ENCODE measurements at places on chromosomes 1 and 21.

DNA sequence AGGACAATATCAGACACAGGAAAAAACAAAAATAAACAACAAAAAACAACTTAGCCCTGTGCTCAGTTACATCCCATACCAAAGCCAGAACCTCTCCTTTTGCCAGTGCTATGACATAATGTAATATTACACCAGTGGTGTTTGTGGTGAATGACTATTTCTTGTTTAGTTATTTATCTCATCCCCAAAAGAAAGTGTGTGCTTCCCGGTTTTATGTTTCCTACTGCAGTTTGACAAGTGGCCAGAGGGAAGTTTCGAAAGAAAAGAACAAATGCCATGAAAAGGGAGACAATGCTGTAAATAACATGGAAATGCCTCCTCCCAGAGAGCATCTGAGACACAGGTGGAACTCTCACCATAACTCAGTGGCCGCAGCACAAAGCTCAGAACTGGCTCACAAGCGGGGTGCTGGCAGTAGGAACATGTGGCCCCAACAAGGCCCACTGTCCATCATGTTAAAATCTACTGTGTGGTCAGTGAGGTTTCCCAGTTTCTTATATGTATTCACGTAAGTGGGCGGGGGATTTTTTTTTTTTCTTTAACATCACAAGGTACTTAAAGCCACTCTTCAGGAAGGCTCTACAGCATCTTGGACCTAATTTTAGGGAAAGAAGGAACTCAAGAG, 158.2 kb downstream of the BARHL2 start:
- no peak for DNase-seq

DNA sequence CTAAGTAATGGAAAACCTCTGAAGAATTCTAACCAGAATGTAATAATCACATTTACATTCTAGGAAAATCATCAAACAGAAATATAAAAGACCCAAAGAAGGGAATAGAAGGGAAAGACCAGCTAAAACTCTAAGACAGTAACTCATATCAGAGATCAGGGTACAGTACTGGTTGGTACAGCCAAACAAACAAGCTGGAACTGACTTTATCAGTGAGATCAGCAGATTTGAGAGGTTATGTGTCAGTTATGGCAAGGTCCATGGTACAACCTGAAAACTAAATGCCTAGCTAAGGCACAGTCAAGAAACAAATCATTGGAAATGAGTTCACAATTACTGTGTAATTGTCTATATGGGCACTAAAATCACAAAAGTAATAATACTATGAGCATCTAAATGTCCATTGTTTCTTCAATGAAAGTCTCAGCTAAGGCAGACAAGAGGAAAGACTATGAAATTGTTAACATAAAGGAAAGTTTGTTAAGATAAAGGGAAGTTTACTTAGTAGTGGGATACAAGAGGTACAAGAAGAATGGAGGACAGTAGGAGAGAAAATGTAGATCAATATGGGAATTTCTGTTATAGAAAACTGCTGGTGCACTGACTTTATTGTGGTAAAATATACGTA, 75.8 kb downstream of the TRIM33 start:
- DNase-seq: no peak

- DNase-seq: peak; percentile 77
Measured at GRCh38 chr1:29344336-29344735, 108.0 kb downstream of the PTPRU start.

DNA sequence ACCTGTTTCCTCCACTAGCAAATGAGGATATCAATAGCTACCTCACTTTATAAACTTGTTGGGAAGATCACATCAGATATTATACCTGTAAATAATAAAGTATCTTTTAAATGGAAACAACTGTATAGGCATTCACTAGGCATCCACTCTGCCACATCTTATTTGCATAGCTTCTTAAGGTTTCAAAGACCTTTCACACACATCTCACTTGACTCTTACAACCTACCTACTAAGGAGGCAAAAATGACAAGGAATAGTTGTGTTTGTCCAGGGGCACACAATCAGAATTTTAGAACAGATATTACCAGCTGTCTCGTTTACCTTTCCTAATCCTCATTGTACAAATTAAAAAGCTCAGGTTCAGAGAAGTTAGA, 51.5 kb downstream of the VANGL2 start:
- no peak for DNase-seq

DNA sequence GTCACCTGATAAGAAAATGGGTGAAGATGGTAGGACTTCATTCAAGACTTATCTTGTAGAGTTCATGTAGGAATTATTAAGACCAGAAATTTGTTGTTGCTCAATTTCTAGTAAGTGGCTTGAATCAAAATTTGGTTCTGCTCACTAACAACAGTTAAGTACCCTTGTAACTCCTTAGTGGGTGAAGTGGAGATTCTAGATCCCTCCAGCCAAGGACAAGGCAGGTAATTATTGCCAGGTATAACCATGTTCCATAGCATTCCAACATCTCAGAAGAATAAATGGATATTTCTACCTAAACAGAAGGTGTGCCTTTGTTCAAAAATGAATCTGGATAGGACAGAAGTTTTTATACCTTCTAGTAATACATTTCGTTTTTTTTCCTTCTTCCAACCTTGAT, 282.3 kb downstream of the DUSP10 start:
- no peak for DNase-seq

- DNase-seq: no peak
Measured at GRCh38 chr1:248000169-248000568, 13.3 kb upstream of the OR2L5 start.

DNA sequence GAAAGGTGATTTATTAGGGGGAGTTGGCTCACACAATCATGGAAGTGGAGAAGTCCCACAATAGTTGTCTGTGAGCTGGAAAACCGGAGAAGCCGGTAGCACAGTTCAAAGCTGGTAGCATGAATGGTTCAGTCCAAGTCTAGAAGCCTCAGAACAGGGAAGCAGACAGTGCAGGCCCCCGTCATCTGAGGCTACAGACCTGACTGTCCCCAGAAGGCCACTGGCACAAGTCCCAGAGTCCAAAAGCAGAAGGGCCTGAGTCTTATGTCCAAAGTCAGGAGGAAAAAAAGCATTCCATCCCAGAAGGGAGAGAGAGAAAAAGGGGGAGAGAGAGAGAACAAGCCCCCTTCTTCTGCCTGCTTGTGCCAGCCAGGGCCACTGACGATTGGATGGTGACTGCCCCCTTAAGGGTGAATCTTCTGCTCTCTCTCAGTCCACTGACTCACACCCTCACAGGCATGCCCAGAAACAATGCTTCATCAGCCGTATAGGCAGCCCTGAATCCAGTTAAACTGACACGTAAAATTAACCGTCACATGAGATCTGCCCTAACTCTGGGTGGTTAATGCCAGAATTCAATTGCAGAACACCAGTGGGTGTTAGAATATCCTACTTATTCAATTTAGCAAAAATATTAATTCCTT, 49.3 kb upstream of the POU2F1 start:
- DNase-seq: no peak

DNA sequence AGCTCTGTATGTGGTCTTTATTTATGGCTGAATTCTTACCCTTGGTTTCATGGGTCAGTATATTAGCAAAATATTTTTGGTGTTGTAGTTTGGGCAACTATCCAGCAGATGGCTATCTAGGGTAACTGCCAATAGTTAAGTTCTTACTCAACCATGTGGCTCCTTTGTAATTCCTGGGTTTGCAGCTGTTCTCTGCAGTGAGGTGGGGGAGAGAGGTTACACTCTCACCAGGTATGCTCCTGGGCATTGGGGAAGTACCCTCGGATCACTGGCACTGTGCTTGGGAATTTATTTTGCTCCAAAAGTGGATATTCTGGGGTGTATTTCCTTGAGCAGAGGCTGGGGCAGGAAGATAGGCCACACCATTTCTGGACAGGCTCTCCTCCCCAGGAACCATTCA, 436.7 kb upstream of the TMPRSS15 start:
- peak; percentile 63 for DNase-seq

DNA sequence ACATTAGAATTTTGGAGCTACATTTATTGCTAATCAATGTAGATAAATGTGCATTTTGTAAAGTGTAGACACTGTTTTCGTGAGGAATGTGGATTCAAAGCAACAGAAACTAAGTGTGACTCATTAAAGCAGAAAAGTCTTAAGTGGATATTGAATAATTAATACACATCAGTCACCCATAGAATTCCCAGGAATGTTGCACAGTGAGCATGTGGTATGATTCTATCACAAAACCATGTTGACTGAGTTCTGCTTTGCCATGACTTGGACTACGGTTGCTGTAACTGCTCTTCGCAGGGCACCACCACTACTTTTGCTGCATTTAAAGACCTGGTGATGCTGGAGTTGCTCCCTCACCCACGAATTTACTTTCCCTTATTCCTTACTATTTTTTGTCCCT, 471.8 kb downstream of the KCNT2 start:
- DNase-seq: no peak

DNA sequence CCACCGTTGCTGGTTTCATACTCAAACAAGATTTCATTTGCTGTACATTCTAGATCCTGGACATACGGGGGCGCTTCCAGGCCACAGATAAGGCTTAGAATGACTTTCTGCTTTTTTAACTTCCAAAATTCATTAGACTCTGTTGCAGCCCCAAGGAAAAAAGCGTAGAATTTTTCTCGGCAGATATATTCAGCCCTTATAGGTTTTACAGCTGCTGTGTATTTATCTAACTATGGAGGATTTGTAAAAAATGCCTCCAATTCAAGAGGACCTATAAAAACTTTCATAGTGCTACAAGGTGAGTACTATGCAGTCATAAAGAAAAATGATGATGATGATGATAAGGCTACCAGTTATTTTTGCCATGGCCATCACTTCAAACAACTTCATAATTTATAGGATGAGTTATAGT, 51.6 kb downstream of the SLC30A10 start:
- peak; percentile 11 for DNase-seq

DNA sequence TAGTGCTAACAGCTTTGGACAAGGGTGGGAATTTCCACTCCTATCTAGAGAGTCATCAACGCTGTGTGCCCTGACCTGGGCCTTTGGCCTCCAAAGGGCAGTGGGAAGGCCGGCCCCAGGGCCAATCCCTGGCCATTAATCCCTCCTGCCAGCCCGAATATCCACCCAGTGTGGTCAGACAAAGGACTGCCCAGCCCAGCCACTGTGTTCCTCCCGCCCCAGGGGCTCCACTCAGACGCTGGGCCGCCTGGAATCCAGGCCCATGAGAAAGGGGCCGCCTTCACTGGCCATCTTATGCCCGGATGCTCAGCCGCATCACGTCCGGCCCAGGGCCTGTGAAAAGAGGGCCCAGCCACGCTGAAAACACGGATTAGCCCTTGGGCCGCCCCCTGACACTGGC, 3.6 kb upstream of the FOXE3 start:
- no peak for DNase-seq

- DNase-seq: no peak
Measured at GRCh38 chr1:173758980-173759379, 44.2 kb downstream of the KLHL20 start.

DNA sequence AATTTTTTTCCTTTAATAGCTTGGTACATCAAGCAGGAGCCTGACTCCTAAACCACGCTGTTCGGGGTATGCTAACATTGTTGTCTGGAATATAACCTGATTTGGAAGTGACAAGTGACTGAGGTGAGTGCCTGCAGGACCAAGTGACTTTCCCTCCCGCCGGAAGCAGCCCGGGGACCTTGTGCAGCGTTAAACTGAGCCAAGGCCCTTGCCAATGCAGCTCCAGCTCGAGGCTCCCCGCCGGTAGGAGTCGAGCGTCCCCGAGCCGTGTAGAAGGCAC, 716 bp upstream of the MTARC1 start:
- DNase-seq: no peak

DNA sequence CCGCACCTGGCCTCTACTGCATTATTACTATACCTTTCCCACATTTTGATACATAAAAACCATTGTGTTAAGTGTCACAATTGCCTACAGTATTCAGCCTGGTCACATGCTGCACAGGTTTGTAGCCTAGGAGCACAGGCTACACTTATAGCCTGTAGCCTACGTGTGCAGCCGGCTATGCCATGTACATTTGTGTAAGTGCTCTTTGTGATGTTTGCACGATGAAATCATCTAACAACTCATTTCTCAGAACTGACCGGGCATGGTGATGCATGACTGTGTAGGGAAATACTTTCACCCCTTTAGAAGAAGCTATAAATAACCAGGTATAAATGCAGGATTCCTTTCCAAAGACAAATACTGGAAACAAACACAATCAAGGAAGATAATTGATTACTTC, 12.1 kb downstream of the ERG start:
- no peak for DNase-seq

DNA sequence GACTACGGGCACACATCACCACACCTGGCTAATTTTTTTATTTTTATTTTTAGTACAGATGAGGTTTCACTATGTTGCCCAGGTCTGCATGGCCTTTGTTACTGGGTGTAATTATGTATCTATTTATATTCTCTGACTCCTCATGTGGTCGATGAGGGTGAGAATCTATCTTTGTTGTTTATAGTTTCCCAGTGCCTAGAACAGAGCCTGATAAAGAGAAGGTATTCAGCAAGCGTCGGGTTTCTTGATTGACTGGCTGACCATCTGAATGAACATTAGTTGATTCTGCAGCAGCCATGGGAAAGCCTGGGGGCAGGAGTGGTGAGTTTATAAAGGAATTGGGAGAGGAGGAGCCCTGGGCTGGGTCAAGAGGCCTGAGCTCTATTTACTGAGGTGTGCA, 28.5 kb downstream of the SERINC2 start:
- no peak for DNase-seq

GRCh38 chr1:118395430-118395991, 210.5 kb upstream of the SPAG17 start:
- DNase-seq: no peak

GRCh38 chr1:243799908-243800307, 50.1 kb downstream of the AKT3 start:
- no peak for DNase-seq

DNA sequence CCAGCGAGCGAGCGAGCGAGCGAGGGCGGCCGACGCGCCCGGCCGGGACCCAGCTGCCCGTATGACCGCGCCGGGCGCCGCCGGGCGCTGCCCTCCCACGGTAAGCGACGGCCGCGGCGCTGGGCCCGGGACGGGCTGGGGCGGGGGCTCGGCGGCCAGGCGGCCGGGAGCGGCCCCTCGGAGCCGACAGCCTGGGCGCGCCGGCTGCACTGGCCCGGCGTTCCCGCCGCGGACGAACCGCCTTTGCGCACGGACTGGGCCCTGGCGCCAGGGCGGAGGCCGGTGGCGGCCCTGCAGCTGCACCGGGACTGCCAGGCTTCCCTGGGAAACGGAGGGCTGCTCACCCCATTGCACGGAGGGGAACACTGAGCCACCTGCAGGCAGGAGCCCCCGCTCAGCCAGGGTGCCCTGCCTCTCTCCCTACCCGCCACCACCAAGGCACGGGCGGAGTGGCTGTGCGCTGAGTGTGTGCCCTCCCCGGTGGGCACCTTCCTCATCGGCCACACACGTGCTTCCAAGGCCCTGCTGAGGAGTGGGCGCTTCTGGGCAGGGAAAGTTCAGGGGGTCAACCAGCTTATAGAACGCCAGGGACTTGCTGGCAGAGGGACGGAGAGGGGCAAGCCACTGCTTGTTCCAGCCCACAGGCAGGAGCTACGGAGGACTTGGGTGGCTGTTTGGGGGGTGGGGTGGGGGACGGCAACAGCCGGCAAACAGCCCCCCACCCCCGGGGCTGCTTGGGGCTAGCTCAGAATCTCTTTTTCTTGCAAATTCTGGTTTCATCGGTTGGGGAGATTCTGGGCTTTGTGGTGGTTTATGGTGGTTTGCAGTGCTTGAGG, 532 bp downstream of the CSF1 start:
- peak; percentile 47 for DNase-seq

All from NCI-H69 (cell line).